ENCODE measurements at places on chromosomes 1 and 21.

DNA sequence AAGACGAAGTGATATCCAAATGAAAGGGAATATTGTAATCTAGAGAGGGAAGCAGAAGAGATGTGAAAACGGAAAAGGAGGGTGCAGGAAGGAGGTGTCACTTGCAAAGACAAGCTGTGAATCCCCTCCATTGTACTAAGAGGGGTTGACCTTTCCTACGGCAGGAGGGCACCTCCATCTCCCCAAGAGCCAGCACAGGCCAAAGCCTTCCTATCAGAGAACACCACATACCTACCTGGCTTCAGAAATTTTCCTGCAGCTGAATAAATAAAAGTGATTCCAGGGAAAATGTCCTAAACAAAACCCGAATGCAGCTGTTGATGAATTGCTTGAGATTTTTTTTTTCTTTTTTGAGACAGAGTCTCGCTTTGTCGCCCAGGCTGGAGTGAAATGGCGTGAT lies 14.3 kb downstream of the KANK4 start:
- DNase-seq: no peak

GRCh38 chr21:45859762-45860357 lies 121.7 kb upstream of the COL6A1 start:
- DNase-seq: no peak

DNA sequence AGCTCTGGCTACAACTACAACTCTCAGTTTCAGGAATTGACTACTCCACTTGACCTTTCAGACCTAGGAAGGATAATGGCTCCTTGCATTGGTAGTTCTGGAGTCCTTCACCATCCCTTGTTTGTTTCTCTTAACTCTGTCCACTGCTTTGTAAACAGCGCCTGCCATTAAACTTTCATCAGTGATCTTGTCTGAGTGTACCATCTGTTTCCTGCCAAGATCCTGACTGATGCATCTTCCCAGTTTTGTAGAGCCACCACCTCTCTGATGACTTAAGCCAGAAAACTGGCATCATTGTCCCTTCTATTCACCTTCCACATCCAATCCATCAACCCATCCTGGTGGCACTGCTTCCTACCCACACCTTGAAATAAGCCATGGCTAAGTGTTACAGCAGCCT lies 15.2 kb downstream of the MAP10 start:
- no peak for DNase-seq

DNA sequence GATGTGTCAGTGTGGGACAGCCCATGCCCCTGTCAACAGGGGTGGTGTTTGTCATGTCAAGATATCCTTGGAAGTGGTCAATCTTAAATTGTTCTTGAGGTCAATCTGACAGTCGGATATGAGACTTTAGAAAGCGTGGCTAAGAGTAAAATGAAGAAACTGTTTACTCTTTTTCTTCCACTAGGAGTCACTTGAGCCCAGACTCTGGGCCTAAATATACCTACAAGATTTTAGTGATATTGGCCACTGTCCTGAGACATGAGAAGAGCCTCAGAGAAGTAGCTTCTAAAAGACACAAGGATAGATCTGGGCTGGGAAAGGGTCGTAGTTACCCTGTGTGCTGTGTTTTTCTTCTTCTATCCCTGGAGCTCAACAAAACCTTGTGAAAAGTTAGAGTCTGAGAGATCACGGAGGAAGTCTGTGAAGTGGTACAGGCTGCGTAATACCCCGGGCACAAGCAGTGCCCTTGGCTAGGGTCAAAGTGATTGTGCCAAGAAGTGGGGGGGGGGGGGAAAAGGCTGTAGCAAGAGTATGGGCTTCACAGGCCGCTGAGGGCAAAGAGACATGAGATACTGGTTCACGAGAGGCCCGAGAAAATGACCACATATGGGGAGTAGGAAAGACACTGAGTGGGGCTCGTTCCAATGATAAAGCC lies 355.2 kb upstream of the GREM2 start:
- no peak for DNase-seq

GRCh38 chr1:41773144-41773591 lies 145.6 kb downstream of the HIVEP3 start:
- DNase-seq: peak; percentile 38

DNA sequence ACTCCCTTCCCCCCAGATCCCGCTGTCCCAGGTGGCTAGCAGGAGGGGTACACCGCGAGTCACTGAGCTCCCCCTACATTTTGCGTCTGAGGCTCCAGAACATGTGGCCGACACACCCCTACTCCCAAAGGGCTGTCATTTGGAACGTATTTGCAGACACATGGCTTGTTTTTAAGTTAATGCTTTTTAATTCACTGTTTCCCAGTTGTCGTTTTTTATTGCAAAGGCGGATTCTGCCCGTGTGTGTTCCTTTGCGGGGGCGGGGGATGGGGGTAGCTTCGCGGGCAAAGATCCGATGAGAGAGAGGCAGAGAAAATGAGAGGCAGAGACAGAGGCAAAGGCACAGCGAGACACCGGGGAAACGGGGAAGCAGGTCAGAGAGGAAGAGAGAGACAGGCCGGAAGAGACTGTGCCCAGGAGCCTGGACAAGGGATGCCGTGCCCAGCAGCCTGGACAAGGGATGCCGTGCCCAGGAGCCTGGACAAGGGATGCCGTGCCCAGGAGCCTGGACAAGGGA lies 270.2 kb downstream of the FOXD2 start:
- no peak for DNase-seq

DNA sequence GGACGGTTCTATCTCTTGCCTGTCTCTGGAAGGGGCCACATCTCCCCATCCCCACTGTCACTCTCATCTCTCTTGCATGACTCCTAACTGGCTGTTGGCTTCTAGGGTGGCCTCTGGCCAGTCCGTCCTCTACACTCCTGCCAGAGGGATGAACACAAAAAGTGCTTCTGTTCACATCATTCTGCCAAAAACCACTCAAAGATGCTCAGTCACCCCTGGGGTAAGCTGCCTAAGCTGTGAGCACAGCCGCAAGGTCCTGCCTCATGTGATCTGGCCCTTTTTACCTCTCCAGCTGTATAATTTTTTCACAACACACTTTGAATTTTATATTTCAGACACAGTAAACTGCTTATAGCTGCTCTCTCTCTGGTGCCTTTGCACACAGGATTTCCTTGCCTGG lies 97.6 kb upstream of the CD34 start:
- no peak for DNase-seq

GRCh38 chr1:228279011-228279721 lies 71.3 kb downstream of the OBSCN start:
- no peak for DNase-seq

- no peak for DNase-seq
Measured at GRCh38 chr1:119253366-119253765, 112.9 kb upstream of the WARS2 start.

- DNase-seq: peak; percentile 13
Measured at GRCh38 chr1:26597629-26598039, 68.1 kb downstream of the RPS6KA1 start.

DNA sequence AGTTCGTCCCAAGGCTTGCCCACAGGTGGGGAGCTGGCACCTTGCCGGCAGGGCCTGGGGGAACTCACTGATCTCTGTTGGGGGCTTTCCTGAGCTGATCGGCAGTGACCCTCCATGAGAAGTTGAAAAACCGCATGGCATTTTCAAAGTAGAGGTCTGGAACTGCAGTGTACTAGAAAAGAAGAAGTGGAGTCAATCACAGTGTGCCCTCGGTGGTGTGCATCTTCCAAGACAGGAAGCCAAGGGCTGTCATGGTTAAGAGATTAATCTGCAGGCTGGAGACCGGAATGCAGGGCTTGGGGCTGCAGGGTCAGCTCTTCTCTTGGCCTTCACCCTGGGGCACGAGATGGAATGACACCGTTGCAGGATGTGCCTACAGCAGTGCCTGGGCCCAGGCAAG lies 56.8 kb downstream of the ECE1 start:
- DNase-seq: no peak

GRCh38 chr1:212587016-212587887 lies 21.3 kb upstream of the ATF3 start:
- DNase-seq: no peak

DNA sequence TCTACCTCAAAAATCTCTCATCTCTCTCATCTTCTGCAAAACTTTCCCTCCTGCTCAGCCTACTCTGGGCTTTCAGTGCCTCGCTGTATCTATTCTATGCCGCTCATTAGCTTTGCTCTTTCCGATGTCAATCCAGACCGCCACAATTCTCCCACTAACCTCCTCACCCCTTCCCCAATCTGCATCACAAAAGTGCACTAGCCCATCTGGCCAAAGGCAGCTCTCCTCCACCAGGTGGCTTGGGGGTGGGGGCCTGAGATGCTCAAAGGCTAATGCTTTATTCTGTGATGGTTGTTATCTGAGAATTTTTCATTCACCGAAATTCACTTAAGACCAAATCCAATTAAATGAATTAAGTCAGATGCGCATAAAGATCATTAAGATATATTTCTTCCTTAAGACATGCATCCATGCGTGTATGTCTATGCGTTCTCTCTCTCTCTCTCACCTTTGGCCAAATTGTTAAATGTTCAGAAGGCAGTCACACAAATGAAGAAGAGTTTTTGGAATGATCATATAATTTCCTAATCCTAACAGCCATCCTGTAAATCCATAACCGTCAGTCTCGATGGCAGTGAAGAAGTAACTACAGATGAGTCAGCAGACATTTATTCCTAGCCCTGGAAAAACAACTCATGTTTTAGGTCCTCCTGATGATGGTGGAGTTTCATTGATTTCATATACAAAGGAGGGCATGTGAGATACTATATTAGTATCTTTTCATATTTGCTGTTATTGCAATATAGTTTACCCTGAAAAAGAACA lies 111.3 kb downstream of the C1orf21 start:
- DNase-seq: no peak

DNA sequence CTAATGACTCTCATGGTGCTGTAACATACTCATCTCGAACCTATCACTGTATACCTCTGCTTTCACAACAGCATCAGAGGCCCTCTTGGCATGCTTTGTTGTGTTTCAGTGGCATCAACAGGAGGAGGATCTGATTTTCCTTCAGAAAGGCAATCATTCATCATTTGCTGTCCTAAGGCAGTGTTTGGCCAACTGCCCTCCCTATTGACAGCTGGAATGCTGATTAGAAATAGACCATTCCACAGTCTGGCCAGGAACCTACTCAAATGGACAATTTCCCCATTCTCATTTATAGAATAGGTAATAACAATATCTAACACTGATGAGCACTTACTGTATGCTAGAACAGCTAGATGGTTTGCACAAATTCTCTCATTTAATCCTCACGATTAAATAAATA lies 310.6 kb upstream of the PTBP2 start:
- DNase-seq: no peak

- DNase-seq: no peak
Measured at GRCh38 chr1:174942547-174943255, 57.0 kb upstream of the CACYBP start.

DNA sequence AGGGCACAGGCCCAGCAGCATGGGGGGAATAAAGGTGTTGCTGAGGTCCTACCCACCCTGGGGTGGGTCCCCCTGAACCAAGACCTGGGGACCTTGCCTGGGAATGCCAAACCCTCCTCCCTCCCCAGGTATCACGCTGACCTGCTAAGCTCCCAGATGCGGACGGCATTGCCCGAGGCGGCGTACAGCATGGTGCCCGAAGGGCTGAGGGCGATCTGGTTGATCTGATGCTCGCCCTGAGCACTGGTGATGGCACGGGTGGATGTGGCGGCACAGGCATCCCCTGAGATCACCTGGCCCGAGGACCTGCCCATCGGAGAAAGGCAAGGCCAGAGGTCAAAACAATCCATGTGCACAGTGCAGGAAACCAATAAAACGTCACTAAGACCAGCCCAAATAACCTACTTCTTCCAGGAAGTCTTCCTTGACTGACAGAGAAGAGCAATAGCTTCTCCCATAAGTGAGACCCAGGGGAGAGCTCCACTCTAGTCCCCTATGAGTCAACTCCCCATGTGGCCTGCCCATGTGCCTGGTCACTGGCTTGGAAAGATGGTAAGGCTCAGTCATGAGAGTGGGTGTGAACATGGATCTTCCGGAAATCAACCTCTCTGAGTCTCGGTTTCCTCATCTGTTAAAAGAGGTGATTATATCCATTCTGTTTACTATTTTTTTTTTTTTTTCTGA lies 46.3 kb downstream of the KIF21B start:
- DNase-seq: no peak

DNA sequence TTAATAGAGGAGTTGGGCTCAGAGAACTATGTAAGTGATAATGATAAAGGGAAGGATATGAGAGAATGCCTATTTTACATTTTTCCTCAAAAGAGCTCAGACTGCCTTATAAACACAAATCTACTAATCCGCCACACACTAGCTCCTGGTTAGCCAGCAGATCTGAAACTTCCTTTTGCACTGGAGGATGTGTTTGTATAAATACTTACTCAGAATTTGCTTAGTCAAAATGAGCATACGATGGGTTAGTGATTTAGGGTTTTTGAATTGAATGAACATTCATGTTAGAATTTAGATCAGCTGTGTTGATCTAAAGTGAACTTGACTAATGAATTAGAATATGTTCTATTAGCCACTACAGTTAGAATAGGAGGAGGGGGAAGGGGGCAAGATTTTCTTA lies 9.1 kb upstream of the IER5 start:
- DNase-seq: no peak

GRCh38 chr1:14681182-14681581 lies 82.7 kb downstream of the KAZN start:
- DNase-seq: no peak
